Left lung (tissue), 14 donors: ENCODE measurements at places on chromosomes 6 and 20.

DNA sequence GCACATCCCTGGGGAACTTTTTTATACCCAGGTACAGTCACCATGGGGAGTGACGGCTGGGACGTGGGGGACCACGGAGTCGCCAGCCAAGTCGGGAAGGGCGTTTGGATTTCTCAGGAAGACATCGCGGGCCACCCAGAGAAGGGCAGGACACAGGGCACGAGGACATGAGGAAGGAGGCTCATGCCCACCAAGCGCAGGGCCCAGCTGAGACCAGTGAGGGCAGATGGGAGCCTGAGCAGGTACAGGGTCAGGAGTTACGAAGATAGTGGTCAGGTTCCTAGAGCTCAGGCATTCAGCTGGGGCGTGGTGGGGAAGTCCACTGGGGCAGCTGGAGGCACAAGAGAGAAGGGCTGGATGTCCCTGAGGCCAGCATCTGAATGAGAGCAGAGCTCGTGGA lies 74.6 kb downstream of the ZNF133 start:
- DNase-seq, result no peak

- no peak for DNase-seq
Observed at GRCh38 chr6:83948851-83949250, 84.7 kb upstream of the MRAP2 start.

DNA sequence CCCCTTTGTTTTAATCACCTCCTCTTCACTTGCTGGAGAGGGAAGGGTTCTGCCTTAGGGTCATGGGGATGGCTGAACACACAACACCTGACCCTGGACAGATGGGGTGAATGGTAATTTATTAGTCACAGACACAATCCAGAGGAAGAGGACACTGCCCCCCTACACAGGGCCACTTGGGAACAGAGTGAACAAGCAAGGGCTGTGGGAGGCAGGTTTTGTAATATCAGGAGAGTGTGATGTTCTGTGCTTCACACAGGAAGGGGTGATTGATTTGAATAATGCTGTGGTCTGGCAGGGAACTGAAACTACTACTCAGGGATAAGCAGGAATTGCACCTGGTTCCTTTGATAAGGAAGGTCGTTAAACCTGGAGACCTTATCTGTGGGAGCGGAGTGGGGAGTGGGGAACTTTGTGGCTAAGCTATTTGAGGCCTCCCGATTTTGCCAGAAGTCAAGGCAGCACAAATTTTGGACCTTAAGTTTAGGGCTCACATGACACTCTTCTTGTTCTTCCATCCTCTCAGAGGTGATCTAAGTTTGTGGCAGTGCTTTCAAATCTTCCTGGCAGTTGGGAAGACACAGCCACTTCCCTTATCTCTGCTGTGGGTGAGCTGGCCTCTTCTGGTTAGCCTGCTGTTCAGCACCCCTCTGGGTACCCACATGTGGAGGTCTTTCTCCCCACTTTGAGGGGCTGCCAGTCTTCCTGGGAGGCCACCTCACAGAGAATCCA lies 77.8 kb downstream of the CD164 start:
- DNase-seq, result no peak

- no peak for DNase-seq
Observed at GRCh38 chr20:8082989-8083388, 49.1 kb upstream of the PLCB1 start.

DNA sequence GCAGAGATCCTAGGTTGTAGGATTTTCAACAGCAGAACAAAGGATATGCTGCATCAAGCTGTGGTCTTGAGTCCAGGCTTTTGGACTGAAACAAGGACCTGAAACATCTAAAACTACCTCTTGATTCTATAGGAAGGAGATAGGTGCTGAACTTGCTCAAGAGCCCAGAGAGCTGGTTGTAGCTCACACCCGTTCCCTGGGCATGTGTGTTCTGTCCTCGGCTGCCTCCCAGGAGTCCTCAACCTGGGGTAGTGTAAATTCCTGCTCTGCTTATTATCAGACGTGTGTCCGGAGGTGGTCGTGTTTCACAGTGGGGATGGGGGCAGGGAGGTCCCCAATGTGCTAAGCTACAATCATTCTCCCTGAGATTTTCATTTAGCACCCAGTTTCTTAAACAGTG lies 4.8 kb downstream of the NOP56 start:
- DNase-seq, result no peak

GRCh38 chr20:56605261-56605996 lies 23.7 kb upstream of the TFAP2C start:
- no peak for DNase-seq

DNA sequence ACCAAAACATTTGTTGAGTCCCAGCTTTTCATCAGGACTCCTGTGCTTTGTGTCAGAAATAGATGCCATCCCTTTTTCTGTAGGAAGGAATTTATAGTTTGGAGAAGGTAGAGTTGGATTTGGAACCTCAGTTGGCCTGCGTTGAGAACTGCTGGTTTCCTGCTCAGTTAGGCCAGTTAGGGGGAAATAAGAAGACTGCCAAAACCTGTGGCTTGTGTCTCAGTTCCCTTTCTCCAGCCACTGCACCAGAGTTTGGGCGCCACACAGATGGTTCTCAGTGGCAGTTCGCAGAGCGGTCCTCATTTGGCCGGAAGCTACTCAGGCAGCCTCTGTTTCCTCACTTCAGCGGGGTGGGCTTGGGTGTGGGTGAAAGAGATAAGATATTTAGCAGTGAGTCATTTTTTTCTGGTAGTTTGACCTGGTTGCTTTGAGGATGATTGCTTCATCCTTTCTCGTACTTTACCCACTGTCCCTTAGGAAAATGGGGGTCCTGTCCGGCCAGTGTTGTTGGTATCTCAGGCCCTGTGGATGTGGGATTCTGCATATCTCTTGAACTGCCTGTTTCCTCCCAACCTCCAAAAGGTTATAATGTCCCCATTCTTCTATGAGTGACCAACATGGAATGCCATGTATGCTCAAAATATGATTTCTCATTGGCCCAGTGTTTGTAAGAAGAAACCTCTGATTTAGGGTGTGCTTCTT lies 53.7 kb downstream of the JARID2 start:
- no peak for DNase-seq

DNA sequence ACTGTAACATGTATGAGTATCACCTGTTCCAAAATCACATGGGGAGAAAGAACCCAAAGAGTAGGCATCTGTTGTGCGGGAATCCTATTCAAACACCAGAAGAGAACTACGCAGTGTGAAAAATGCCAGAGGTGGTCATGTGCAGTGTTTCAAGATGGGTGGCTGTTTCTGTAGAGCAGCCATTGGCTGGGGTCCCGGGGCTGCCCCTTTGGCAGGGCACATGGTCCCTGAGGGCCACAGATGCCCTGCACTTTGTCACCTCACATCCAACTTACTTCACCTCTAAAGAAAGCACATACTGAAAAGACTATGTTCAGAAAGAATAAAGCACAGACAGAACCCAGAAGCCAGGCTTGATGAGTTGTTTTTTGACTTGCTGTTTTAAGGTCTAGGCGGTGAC lies 12.3 kb downstream of the MTCH1 start:
- DNase-seq, result no peak

DNA sequence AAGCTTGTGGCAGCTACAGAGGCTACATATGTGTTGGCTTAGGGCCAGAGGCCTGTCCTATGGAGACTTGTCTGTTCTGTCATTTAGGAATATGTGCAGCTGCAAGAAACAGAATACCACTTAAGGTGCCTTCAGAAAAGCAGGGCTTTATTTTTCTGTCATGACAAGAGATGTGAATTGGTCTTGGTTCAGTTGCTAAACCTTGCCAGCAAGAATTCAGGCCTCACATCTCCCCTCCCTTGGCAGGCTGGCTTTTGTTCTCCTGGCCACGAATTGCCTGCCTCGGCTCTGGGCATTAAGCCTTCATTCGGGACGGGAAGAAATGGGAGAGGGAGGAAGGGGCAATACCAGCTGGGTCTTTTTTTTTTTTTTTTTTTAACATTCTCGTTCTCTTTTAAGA lies 82.4 kb upstream of the TGM3 start:
- DNase-seq, result no peak

DNA sequence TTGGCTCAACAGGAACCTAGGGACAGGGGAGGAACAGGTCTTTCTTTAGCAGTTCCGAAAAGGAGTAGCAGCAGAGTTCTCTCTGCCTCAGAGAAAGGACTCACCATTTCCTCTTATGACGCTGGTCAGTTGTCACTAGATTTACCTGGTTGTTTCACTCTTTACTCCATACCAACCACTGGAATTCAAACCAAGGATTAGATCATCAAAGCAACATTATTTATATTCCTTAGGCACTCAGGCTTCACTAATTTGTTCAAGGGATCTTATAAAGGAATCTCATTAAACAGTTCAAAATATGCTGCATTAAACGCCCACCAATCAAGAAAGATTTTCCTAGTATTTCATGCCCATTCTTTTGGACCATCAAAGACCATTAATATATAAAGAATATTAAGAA lies 1129.5 kb upstream of the MAP3K7 start:
- no peak for DNase-seq

- no peak for DNase-seq
Observed at GRCh38 chr6:140043762-140044378, 669.4 kb upstream of the CITED2 start.

- no peak for DNase-seq
Observed at GRCh38 chr6:87341899-87342298, 2.7 kb upstream of the C6orf163 start.

GRCh38 chr6:125781314-125781868 lies 9.4 kb upstream of the NCOA7 start:
- DNase-seq, result peak; percentile 15

GRCh38 chr6:51844336-51844735 lies 243.1 kb downstream of the PKHD1 start:
- DNase-seq, result no peak
